ENCODE measurements at places on chromosomes 16 and 17.

- no peak for DNase-seq
These were observed 8.2 kb upstream of the STH start for GRCh38 chr17:45990886-45991285.

DNA sequence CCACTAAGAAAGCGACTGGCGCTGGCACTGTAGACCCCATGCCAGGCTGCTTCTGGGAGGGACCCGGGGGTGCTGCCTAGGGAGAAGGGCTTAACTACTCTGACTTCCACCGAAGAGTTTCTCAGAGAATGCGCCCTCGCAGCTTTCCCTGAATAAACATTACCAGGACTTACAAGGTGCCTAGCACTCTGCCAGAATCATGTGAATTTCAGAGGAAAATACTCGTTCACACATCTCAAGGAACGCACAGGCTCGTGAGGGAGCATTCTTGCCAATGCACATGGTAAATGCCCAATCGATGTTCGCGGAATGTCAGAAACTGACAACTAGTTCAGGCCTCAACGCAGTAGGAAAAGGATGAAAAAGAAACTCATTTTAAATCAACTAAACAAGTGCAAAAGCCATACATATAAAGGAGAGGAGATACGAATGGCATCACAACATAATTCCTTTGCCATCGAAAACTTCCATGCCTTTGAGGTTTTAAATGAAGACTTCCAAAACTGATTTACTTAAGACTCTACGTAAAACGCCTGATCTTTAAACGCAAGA lies 999 bp downstream of the CMC2 start:
- DNase-seq, result no peak

DNA sequence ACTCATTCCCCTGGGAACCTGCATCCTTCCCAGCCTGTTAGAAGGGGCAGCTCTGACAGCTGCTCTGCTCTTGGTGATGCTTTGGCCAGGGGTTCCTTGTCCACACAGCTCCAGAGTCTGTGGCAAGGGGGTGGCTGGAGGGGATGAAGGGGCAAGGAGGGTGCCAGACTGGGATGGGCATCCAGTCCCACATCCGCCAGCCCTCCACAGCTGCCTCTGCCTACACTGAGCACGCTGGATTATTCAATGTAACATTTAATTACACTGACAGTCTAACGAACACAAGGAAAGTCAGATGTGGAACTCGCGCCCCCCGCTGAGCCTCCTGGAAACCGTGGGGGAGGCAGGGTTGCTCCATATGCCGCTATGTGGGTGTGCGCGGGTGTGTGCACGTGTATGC lies 101.1 kb downstream of the C16orf78 start:
- no peak for DNase-seq

DNA sequence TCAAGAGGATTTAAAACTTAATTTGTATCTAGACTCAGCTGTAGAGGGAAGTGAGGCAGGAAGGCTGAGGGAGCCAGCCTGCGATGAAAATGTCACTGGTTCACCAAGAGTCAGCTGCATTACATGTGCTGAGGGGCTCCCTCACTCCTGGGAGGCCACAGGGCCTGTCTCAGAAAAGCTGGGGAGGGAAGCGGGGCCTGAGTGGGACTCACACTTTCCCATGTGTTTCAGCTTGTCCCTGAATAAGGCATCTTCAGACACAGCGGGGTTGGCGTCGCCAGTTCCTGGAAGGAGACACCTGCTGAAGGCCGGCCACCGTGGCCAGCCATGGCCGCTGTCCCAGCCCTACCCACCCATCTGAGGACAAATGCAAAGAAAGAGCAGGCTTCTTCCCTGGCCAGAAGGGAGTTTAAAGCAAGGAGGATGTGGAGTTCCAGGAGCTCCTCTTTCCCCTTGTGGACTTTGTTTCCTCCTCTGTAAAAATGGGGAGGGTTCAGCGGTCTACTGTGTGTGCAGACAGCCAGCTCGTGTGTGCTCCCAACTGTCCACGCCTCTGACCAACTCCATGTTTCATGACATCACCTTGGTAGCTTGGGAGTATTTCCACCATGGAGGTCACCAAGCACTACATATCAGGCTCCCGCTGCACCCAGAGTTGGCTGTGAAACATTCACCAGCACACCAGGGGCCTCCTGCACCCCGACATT lies 19.2 kb upstream of the MRPS23 start:
- no peak for DNase-seq

GRCh38 chr16:86508028-86508946 lies 2.0 kb upstream of the FOXF1 start:
- no peak for DNase-seq

DNA sequence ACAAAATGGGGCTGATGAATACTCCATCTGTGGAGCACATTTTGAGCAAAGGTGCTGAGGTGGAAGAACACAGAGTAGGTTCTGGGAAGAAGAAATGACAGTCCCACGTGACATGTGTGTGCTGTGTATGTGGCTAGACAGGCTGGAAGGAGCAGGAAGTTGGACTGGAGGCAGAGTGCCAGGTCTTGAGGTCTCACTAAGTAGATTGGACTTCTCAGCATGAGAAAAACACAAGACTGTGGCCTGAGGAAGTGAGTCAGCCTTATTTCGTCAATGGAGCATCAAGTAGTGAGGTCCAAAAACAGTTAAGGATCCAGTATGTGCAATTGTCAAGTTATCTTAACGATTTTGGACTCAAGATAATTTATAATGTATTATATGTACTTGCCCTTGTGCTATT lies 736.5 kb downstream of the KCNJ2 start:
- DNase-seq, result no peak
